Uterus (tissue), 4 donors: ENCODE measurements at places on chromosomes 16 and 17.

GRCh38 chr16:72195609-72196008, 23.7 kb upstream of the PMFBP1 start:
- H3K4me1 ChIP-seq: no peaks in the 10 kb centered on the region
- DNase-seq: no peak
- no peaks in the 10 kb centered on the region for H3K36me3 ChIP-seq
- H3K27me3 ChIP-seq: no peaks in the 10 kb centered on the region
- H3K27ac ChIP-seq: no peak overlapping the region

DNA sequence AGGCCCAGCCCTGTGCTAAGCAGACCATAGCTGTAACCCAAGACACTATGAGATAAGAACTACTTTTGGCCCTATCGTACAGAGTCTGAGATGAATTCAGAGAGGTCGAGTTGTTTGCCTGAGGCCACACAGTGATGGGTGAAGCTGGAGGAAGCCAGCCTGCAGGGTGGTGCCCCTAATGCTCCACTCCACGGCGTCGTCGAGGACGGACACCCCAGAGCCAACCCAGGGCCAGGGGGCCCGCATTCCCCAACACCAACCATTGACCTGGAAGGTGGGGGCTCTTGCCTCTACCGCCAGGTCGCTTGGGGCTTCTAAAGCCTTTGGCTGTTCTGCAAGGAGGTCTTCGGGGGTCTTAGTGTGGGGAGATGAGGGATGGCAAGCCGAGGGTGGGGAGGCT, 84.1 kb downstream of the IRF8 start:
- no peaks in the 10 kb centered on the region for H3K36me3 ChIP-seq
- DNase-seq: no peak
- H3K4me3 ChIP-seq: no peak overlapping the region
- no peaks in the 10 kb centered on the region for H3K27me3 ChIP-seq
- H3K27ac ChIP-seq: no peak overlapping the region
- no peaks in the 10 kb centered on the region for H3K4me1 ChIP-seq

GRCh38 chr17:58564971-58565370, 50.5 kb upstream of the MTMR4 start:
- H3K4me1 ChIP-seq: no peaks in the 10 kb centered on the region
- DNase-seq: no peak
- H3K27ac ChIP-seq: no peak overlapping the region
- no peak overlapping the region for H3K4me3 ChIP-seq
- no peaks in the 10 kb centered on the region for H3K36me3 ChIP-seq

DNA sequence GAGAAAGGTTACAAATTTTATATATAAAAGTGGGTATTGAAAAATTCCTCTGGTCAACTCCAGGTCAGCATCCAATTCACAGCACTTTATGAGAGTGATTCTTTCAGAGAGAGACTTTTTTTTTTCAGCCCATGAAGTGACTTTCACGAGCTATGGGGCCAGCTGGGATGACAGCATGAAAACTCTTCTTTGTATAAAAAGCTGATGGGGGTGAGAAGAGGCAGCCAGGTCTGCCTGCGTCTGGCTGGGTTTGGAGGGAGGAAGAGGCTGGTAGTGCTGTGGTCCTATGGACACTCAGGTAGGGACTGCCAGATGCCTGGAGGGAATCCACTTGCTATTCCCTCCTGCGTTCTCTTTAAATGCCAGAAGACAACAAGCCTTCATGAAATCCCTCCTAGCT, 250.6 kb downstream of the UTP18 start:
- DNase-seq: no peak
- no peaks in the 10 kb centered on the region for H3K4me1 ChIP-seq
- no peak overlapping the region for H3K27ac ChIP-seq
- H3K4me3 ChIP-seq: no peak overlapping the region

GRCh38 chr16:71430744-71431143, 11.1 kb downstream of the TLE7 start:
- DNase-seq: no peak

GRCh38 chr17:72615627-72615991, 476.9 kb downstream of the SLC39A11 start:
- no peaks in the 10 kb centered on the region for H3K36me3 ChIP-seq
- no peaks in the 10 kb centered on the region for H3K4me1 ChIP-seq
- DNase-seq: no peak
- no peak overlapping the region for H3K4me3 ChIP-seq
- H3K27ac ChIP-seq: no peak overlapping the region

- H3K4me3 ChIP-seq: no peak overlapping the region
- DNase-seq: no peak
- no peaks in the 10 kb centered on the region for H3K27me3 ChIP-seq
- H3K4me1 ChIP-seq: no peaks in the 10 kb centered on the region
- H3K36me3 ChIP-seq: no peaks in the 10 kb centered on the region
Observed at GRCh38 chr16:80996688-80997138, 10.0 kb downstream of the CMC2 start.

DNA sequence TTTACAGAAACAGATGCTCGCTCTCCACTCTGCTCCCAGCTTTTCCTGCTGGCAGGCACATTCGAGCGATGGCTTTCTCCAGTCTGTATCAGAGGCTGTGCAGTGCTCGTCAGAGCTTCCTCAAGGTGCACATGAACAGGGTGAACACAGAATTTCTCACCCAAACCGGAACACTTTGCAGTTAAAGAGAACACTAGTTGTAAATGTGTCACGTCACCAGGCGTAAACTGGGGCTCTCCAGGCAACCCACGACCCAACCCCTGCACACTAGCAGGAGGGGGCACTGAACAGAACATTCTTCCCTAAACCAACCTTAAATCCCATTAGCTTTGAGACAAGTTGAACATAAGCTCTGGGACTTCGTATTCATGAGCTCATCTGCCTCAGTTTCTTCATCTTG, 119.0 kb downstream of the RMI2 start:
- no peaks in the 10 kb centered on the region for H3K4me1 ChIP-seq
- no peaks in the 10 kb centered on the region for H3K27me3 ChIP-seq
- no peak overlapping the region for H3K4me3 ChIP-seq
- no peaks in the 10 kb centered on the region for H3K36me3 ChIP-seq
- DNase-seq: no peak

DNA sequence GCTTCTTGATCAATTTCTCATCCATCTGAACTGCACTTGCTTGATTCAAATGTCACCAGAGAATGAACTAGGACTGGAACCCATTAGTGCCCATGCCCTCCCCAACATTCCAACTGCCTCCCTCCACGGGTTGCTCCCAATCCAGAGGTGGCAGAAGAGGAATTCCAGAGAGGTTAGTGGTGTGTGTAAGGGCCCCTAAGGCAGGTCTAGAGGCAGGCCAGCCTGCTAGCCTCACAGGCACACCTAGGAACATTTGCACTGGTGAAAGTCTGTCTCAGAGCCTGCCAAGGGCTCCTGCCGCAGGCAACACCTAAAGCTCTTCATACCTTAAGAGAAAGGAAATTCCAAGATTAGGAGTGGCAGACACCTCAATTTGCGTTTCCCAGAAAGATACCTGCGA, 21.2 kb upstream of the CMTM4 start:
- no peak overlapping the region for H3K4me3 ChIP-seq
- no peak for DNase-seq
- H3K27ac ChIP-seq: no peak overlapping the region
- no peaks in the 10 kb centered on the region for H3K27me3 ChIP-seq
- H3K36me3 ChIP-seq: no peaks in the 10 kb centered on the region
- H3K4me1 ChIP-seq: no peaks in the 10 kb centered on the region

DNA sequence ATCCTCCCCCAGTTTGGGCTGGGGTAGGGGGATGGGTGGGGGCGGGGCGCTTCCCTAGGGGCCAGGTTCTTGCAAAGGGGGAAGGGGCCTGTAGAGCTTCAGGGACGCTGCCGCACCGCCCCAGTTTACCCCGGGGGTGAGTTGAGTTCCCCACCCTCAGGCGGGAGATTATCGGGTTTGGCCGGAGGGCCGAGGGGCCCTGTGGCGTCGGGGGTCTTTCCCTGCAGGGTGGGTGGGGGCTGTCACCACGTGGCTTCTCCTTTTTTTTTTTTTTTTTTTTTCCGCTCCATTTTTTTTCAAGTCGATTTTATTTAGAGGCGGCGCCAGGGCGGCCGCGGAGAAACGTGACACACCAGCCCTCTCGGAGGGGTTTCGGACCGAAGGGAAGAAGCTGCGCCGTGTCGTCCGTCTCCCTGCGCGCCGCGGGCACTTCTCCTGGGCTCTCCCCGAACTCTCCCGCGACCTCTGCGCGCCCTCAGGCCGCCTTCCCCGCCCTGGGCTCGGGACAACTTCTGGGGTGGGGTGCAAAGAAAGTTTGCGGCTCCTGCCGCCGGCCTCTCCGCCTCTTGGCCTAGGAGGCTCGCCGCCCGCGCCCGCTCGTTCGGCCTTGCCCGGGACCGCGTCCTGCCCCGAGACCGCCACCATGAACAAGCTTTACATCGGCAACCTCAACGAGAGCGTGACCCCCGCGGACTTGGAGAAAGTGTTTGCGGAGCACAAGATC, at the start of gene IGF2BP1:
IGF2BP1 (plus strand) TSS at position 283 of the 724 bp plus-strand sequence; CDS start at position 644, 361 bp downstream.
- no peaks in the 10 kb centered on the region for H3K36me3 ChIP-seq
- no peak within 1 kb of the TSS for H3K27ac ChIP-seq
- H3K27me3 ChIP-seq: peaks cover 37% of the 10 kb centered on the region
- peak within 1 kb of the TSS; percentile 20 for H3K4me3 ChIP-seq

DNA sequence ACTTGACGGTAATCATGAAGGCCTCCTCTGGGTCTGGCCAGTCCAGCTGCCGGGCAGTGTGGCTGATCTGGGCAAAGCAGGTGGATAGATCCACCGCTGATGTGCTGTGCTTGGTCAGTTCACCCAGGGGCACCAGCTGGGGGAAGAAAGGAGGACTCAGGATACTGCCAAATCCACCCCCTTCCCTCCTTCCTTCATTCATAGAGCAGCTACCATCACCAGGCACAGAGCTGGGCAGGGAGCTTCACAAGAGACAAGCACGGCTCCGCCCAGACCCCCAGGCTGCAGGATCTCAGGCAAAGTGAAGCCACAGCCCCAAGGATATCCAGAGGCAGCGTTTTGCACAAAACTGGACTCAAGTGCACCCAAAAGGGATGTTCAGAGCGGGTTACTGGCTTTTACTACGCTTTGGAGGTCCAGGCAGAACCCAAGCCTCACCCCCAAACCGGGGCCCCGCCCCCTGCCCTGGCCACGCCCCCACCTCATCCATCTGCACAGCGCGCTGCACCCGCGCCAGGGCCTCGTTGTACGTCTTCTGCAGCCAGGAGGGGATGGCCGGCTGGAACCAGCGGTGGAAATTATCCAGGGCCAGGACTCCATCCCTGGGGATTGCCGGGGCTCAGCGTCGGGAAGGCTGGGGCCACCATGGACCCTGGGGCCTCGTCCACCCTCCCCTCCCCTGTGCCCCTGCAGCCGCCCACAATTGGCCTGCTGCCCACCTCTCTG, 9.1 kb downstream of the UNC13D start:
- H3K27ac ChIP-seq: no peak overlapping the region
- no peaks in the 10 kb centered on the region for H3K27me3 ChIP-seq
- no peak overlapping the region for H3K4me3 ChIP-seq
- no peaks in the 10 kb centered on the region for H3K4me1 ChIP-seq
- H3K36me3 ChIP-seq: no peaks in the 10 kb centered on the region
- peak; percentile 49 for DNase-seq

GRCh38 chr16:55501549-55502322, 7.1 kb upstream of the LPCAT2 start:
- no peaks in the 10 kb centered on the region for H3K36me3 ChIP-seq
- H3K4me1 ChIP-seq: peaks cover 4% of the 10 kb centered on the region
- no peak for DNase-seq

GRCh38 chr17:67238991-67239390, 6.0 kb downstream of the HELZ start:
- H3K4me3 ChIP-seq: no peak overlapping the region
- no peaks in the 10 kb centered on the region for H3K27me3 ChIP-seq
- no peaks in the 10 kb centered on the region for H3K4me1 ChIP-seq
- H3K27ac ChIP-seq: no peak overlapping the region
- no peak for DNase-seq

DNA sequence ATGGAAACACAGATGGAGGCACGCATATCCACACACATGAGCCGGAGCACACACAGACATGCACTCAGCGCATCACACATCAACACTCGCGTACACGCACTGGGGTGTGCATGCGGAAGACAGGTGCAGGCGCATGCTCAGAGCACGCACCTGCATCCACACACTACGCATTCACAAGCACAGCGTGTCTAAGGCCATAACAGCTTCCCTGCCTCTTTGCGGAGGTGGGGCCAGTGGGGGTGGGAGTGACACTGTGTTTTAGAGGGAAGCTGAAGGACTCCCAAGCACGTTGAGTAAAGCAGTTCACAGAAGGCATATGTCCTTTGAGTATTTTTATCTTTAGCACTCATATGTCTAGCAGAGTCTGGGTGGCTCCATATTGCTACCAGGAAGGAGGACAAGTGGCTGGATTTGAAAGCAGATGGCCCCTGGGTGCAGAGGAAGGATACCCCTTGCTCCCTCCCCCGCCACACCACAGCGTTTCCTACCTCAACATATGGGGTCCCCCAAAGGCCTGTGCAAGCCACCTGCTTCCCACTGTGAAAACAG, 68.6 kb upstream of the TOB1 start:
- no peak for DNase-seq
- H3K36me3 ChIP-seq: no peaks in the 10 kb centered on the region

DNA sequence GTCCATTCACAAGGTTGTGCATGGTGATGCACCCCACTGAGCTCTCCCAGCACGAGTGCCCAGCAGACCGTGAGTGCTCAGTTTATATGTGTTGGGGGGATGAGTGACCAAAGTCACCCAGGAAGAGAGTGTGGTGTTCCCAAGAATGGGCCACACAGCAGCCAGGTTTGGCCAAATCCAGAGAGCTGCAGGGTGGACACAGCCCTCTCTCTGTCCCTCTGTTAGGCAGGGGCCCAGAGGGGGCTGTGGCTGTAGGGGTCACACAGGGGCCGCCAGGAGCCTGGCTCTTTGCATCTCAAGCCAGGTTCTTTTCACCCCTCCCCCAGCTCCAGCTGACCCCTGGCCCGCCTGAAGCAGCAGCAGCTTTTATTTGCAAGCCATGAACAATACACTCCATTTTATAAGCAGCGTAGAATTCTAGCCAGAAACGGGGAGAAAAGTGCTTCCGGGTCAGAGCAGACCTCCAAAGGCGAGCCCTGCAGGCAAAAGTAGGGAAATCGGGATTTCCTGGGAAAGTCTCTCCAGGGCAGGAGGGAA, 13.3 kb downstream of the COTL1 start:
- H3K4me1 ChIP-seq: no peaks in the 10 kb centered on the region
- H3K27ac ChIP-seq: no peak overlapping the region
- no peaks in the 10 kb centered on the region for H3K36me3 ChIP-seq
- no peaks in the 10 kb centered on the region for H3K27me3 ChIP-seq

- H3K27me3 ChIP-seq: no peaks in the 10 kb centered on the region
- peak overlapping the region; percentile 58 for H3K27ac ChIP-seq
- no peaks in the 10 kb centered on the region for H3K36me3 ChIP-seq
- DNase-seq: no peak
Observed at GRCh38 chr16:89326721-89327120, 109.2 kb downstream of the ZNF778 start.

DNA sequence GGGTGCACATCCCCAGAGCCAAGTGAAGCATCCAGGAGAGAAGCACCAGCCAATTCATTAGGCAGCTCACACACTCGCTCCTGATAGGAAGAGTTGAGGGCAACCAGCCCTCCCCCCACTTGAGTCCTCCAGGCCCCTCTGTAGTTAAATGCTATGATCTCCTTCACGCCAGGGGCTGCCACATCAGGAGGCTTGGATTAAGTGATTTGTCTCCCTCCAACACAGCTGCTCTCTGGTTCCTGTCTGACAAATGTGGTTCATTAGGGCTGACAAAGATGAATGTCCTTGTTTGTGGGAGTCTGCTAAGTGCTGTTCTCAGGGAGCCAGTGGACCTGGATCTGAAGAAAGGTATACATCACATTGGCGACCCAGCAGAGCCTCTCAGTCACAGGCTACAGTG, 94.5 kb upstream of the WSCD1 start:
- no peak overlapping the region for H3K27ac ChIP-seq
- no peaks in the 10 kb centered on the region for H3K36me3 ChIP-seq
- H3K27me3 ChIP-seq: no peaks in the 10 kb centered on the region
- H3K4me3 ChIP-seq: no peak overlapping the region

GRCh38 chr17:6461792-6462524, 17.7 kb downstream of the PIMREG start:
- H3K27ac ChIP-seq: no peak overlapping the region
- no peak for DNase-seq
- H3K4me1 ChIP-seq: no peaks in the 10 kb centered on the region
- no peak overlapping the region for H3K4me3 ChIP-seq
- no peaks in the 10 kb centered on the region for H3K27me3 ChIP-seq
